ENCODE measurements at places on chromosomes 3 and 15.

GRCh38 chr15:98860281-98861041 is 147.1 kb downstream of the PGPEP1L start:
- no peak for DNase-seq

DNA sequence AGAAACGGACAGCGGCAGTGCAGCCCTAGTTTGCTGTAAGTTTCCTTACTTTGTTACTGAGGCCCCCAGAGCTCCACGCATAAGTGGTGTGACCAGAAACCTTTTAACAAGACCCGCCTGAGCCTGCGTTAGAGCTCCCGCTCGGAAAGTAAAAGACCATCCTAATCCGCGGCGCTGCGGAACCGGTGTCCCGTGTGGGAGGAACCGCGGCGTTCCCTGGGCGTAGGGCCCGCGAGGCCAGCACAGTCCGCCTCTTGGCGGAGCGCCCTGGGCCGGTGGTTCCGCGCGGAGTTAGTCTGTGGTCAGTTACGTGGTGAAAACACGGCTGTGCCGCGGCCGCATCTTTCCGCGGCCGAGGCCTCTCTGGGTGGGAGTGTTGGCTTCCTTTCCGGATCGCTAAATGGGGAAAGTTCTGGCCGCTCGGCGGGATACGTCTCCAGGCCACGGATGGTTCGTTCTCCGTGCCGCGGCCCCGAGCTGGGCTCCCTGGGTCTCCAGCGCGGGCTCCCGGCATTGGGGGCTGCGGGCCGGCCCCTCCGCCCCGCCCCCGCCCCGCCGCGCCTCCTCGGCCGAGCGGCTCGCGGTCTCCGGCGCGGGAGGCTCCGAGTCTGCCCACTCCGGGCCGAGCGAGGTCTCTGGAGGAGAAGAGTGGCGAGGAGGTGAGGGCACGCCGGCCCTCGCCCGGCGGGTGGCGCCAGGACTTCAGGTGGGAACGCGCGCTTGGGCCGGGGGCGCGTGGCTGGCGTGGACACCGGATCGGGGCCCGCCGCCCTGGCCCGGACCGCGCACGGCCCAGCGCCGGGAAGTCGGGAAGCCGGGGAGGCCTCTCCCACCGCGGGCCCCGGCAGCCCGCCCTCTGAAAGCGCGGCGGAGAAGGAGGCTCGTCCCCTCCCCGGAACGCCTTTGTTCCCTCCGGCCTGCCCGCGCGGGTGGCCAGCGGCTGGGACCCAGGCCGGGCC is 754 bp downstream of the B3GNT5 start:
- peak; percentile 84 for DNase-seq

DNA sequence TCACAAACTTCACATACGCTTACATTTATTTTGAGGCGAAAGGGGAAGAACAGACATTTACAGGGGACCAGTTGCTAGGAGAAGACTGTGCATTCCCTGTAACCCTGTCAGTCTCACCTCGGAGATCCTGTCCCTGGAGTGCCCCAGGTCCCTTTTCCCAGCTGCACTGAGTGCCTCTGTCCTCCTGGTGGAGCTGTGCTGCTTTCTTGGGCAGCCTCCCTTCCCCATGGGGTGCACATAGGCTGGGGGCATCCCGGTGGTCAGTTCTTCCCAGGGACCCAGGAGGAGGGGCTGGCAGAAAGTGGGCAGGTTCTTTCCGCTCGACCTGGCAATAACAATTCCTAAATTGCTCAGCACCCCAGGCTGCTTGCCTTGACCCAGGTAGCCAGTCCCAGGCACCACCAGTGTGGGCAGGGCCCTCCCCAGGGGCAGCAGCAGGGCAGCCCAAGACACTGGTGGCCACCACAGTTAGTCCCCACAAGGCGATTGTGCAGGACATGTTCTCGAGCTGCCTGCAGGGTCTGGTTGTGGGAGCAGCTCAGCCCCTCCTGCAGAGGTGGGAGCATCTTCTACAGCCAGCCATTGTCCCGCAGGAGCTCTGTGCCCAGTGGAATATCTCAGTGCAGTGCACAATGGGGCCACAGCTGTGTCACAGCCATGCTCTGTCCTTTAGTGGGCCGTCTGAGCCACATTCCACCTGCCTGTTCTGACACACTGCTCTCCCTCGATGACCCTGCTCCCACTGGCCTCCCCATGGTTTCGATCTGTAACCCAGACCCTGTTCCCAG is 36.3 kb downstream of the APBA2 start:
- DNase-seq: no peak

- no peak for DNase-seq
Measured at GRCh38 chr3:116367761-116368395, 77.4 kb downstream of the LSAMP start.

- no peak for DNase-seq
Measured at GRCh38 chr3:123861081-123861836, 22.9 kb downstream of the MYLK start.

- peak; percentile 41 for DNase-seq
Measured at GRCh38 chr15:100277087-100277855, 64.5 kb downstream of the ADAMTS17 start.

- DNase-seq: no peak
Measured at GRCh38 chr3:66095295-66096001, 56.7 kb upstream of the MAGI1 start.

- DNase-seq: no peak
Measured at GRCh38 chr3:190382082-190382481, 5.9 kb upstream of the CLDN16 start.

DNA sequence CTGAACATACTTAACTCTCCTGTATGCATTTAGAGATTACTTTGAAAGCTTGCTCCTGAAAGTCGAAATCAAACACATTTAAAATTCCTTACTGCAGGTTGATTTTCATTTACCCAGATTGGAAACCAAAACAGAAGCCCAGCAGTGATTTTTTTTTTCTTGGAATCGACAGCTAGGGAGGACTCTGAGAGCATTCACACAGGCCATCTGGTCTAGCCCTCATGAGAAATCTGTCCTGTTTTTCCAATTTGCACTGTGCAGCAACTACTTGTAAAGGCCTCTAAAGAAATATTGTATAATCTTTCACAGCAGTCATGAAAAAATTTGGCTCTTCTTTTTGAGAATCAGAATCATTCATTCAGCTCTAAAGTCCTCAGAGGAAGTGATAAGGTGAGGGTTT is 179.2 kb downstream of the KCNAB1 start:
- no peak for DNase-seq

DNA sequence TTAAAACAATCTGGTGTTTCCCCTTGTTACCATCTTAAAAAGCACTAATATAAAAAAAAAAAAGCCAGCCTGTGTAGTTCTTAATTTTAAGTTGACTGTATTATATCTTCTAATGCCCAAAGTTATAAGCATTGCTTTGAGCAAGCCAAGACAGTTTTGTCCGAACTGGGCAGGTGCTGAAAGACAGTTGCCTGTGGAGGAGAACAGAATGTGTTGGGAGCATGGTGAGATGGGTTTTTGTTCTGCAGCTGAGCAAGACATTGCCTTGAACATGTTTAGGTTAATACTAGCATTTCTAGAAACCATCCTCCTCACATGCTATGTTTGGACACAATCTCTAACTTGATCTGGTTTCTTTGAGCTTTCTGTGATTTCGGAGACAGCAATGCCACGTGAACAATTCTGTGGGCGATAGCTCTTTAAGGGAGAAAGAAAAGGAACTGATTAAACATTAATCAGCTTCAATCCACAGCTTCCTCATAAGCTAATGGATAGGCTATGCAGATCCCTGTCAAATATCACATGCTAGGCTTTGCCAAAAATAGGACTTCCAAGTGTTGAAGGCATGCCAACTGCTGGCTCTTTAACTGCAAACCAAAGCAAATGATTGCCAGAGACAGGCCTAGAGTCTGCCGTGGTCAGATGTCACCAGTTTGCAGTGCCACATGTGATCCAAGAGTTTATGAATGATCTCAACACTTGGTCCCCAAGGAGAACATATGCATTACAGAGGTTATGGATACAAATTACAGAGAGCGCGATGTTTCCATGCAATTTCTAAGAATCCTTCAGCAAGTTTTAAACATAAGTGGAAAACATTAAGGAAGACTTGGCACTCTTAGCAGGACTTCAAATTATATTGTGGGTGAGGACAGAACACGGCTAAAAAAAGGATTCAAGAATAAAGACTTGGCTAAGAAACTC is 428.1 kb downstream of the ROBO2 start:
- no peak for DNase-seq

GRCh38 chr3:41940393-41940792 is 21.5 kb downstream of the ULK4 start:
- no peak for DNase-seq

- no peak for DNase-seq
Measured at GRCh38 chr3:64773137-64773536, 85.3 kb upstream of the ADAMTS9 start.

- no peak for DNase-seq
Measured at GRCh38 chr15:96767703-96768434, 437.4 kb downstream of the NR2F2 start.

DNA sequence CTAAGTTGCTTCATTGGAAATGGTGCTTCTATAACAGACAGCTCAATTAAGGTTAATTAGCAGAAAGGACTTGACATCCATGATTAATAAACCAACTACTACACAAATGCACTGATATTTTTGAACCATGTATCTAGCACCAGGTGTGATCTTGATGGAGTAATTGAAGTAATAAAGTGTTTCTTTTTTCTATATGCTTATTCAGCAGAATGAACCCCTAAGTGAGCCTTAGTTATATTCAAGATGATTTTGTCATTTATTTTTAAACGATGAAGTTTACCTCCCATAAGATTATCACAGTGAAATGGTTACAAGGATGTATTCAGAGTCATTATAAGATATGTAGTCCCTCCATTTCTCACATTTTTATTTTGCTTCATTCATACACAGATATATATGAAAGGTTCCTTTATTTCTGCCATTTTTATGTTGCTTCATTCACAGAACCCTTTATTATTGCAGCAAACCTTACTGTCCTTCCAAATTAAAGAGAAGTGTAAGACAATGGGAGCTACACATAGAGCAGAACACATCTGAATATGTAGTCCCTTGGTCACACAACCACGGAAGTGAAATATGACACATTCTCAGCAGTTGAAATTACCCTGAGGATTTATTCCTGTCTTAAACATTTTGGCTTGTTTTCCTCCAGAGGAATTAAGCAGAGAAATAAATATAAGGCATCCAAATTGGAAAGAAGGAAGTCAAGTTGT is 295.0 kb downstream of the RAP2B start:
- no peak for DNase-seq

- no peak for DNase-seq
Measured at GRCh38 chr3:197317250-197317963, 19.0 kb upstream of the DLG1 start.

DNA sequence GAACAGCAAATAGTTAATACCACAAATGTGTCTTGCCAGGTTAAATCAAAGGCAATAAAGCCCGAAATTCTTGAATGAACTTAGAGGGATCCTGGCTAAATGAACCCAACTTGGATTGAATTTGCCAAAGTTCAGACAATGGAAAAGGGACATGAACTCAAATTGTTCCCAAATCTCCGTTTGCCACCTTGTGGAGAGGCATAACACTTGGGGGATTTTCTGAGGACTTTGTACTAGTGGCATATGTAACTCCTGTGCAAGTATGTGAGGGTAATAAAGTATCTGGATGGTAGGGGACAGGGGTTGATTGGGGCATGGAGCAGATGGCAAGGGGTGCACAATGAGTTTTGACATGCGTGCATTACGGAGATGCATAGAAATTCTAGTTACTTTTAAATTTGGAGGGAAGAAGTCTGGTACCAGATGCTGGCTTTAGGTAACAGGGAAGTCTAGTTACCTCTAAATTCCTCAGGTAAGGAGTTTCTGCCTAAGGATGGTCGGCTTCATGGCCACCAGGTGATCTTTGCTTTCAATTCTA is 1.2 kb upstream of the TCAIM start:
- no peak for DNase-seq

DNA sequence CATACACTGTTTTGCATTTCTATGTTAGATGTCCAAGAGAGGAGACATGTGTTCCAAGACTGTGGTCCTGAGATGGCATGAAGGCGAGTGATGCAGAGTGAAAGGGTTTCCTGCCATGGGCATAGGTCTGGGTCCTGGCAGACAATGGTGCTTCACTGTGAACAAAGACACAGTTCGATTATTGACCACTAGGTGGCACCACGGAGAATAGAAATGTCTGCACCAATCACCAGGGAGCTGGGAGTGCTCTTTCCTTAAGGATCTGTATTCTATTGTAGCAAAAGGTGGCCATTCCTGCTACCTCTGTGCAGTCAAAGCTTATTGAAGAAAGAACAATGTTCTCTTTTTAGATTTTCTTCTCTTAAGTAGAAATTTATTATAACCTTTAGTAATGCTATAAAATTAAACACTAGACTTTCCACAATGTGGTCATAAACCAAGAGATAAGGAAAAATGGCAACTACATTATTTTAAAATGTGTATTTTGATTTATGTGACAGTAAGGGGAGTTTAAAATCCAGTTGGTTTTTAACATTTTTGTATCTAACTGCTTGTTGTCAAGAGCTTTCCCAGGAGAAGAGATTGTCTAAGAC is 88.7 kb downstream of the GABRG3 start:
- peak; percentile 79 for DNase-seq

DNA sequence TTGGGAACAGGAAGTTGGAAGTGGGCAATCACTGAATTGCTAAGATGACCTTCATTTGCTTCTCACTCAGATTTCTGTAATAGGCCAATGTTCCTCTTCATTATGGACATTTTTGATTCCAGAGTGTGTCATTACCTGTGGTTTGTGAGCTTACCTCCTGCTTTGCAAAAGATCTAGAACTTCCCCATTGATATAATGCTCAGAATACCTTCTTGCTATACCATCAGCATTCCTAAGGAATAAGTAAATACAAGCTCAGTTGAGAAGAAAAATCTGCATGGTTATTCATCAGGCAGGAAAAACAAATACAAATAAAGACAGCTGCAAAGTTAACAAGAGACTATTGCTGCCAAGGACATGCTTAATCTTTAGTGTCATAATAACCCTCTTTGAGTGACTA is 5.6 kb upstream of the RPL14 start:
- no peak for DNase-seq

DNA sequence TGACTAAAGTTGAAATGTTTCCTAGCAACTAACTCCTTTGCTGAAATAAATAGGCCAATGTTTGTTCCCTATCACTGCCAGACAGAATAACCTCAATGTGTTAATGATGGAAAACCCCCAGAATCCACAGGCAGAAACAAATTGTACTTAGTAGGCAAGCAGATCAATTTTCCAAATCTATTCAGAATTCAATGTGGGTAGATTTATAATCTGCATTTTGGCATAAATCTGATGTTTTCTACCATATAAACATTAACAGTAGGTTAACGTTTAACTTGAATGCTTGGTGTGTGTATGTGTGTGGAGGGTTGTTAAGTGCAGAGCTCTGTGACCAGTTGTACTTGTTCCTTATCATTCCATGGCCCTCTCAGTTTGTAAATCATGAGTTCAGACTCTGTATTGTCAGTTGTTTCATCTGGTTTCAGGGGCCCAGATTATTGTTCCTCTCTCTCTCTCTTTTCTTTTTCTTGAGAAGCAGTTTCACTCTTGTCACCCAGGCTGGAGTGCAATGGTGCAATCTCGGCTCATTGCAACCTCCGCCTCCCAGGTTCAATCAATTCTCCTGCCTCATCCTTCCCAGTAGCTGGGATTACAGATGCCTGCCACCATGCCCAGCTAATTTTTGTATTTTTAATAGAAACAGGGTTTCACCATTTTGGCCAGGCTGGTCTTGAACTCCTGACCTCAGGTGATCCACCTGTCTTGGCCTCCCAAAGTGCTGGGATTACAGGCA is 32.8 kb downstream of the PLSCR1 start:
- no peak for DNase-seq

Data from SK-N-SH (cell line).